ENCODE measurements at places on chromosomes 2 and 18. TPM values are rescaled to one million over a fixed set of nuclear protein-coding genes. Genes with fewer than 3 reads are reported as not detected.

The TMEM17 gene
- total RNA-seq = 2.6 TPM

The ARHGAP28 gene
- total RNA-seq = 3.0 TPM

The RAB17 gene
- total RNA-seq = 10.6 TPM

The AMER3 gene
- not detected for total RNA-seq

The ZNF385B gene
- total RNA-seq = not detected

The POLR1B gene
- total RNA-seq = 74.0 TPM

The ZNF532 gene
- 67.6 TPM for total RNA-seq

The MTLN gene
- 54.2 TPM for total RNA-seq

The IL1F10 gene
- not detected for total RNA-seq

The RNU2-63P gene
- total RNA-seq = 9.1 TPM

The SERPINB13 gene
- total RNA-seq = not detected

- no peak overlapping the region for H3K27ac ChIP-seq
- H3K36me3 ChIP-seq = peaks cover 8% of the 10 kb centered on the region
- peak overlapping the region; percentile 96 for H3K4me3 ChIP-seq
- peaks cover 7% of the 10 kb centered on the region for H3K4me1 ChIP-seq
- H3K27me3 ChIP-seq = no peaks in the 10 kb centered on the region
- no peak for DNase-seq
These were observed 2.0 kb downstream of the SOWAHC start for GRCh38 chr2:109616184-109616583.

DNA sequence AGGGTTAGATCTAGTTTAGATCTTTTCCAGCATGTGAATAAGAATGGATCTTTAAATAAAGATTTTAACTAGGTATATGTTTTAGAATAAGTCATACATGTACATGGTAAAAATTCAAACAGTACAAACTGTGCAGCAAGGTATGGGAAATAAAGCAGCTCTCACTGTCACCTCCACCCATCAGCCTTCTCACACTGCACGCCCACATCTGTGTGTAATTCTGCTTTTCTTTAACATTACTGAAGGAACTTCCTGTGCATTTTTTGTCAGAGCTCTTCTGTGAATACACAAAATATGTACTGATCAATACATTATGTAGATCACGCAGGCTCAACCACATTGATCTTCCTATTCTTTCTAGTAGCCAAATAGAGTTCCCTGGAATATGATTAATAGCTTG, 3.4 kb downstream of the CASP8 start:
- DNase-seq = no peak
- H3K4me3 ChIP-seq = no peak overlapping the region
- H3K27me3 ChIP-seq = no peaks in the 10 kb centered on the region

- no peak overlapping the region for H3K4me3 ChIP-seq
- peaks cover 8% of the 10 kb centered on the region for H3K4me1 ChIP-seq
- DNase-seq = no peak
- peaks cover 51% of the 10 kb centered on the region for H3K36me3 ChIP-seq
These were observed 16.8 kb downstream of the RBM45 start for GRCh38 chr2:178128836-178129630.

DNA sequence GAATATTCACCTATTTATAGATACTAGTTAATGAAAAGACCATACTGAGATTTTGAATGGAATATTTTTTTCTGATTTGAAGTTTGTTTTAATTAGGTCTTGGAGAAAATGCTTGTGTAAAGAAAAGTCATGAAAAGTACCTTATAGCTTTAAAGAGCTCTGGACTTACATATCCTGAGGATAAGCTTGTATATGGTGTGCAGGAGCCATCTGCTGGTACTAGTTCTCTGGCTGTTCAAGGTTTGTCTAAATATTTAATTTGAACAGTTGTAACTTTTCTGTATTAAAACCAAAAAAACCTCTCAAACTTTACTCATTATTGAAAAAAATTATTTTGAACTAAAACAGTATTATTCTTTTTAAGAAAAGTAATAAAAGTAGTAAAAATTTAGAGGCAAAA, 50.1 kb downstream of the UBR3 start:
- peak; percentile 18 for DNase-seq
- no peak overlapping the region for H3K27ac ChIP-seq
- no peak overlapping the region for H3K4me3 ChIP-seq
- no peaks in the 10 kb centered on the region for H3K4me1 ChIP-seq

- no peaks in the 10 kb centered on the region for H3K27me3 ChIP-seq
- no peak for DNase-seq
- peaks cover 38% of the 10 kb centered on the region for H3K4me1 ChIP-seq
- H3K4me3 ChIP-seq = no peak overlapping the region
These were observed 144.1 kb upstream of the SETBP1 start for GRCh38 chr18:44536619-44537018.

- H3K36me3 ChIP-seq = peaks cover 7% of the 10 kb centered on the region
- H3K4me1 ChIP-seq = no peaks in the 10 kb centered on the region
- no peaks in the 10 kb centered on the region for H3K27me3 ChIP-seq
- H3K4me3 ChIP-seq = no peak overlapping the region
- peak; percentile 18 for DNase-seq
These were observed 29.1 kb downstream of the SP140L start for GRCh38 chr2:230356084-230356483.

- no peaks in the 10 kb centered on the region for H3K4me1 ChIP-seq
- no peak overlapping the region for H3K27ac ChIP-seq
- H3K27me3 ChIP-seq = no peaks in the 10 kb centered on the region
- no peak overlapping the region for H3K4me3 ChIP-seq
These were observed 115.7 kb downstream of the MYCN start for GRCh38 chr2:16055848-16056580.

- H3K4me1 ChIP-seq = no peaks in the 10 kb centered on the region
- DNase-seq = no peak
- no peaks in the 10 kb centered on the region for H3K27me3 ChIP-seq
- no peak overlapping the region for H3K27ac ChIP-seq
- no peaks in the 10 kb centered on the region for H3K36me3 ChIP-seq
These were observed 66.6 kb downstream of the ACKR3 start for GRCh38 chr2:236636261-236636660.

- H3K4me3 ChIP-seq = no peak overlapping the region
- H3K27ac ChIP-seq = no peak overlapping the region
- DNase-seq = no peak
- no peaks in the 10 kb centered on the region for H3K36me3 ChIP-seq
- H3K27me3 ChIP-seq = no peaks in the 10 kb centered on the region
- H3K4me1 ChIP-seq = no peaks in the 10 kb centered on the region
These were observed 4.7 kb upstream of the ZNF516 start for GRCh38 chr18:76499637-76500340.

GRCh38 chr2:19866771-19867170, 35.0 kb downstream of the TTC32 start:
- H3K4me3 ChIP-seq = no peak overlapping the region
- peaks cover 4% of the 10 kb centered on the region for H3K4me1 ChIP-seq
- no peaks in the 10 kb centered on the region for H3K36me3 ChIP-seq

GRCh38 chr2:189370719-189371118, 70.6 kb upstream of the WDR75 start:
- H3K36me3 ChIP-seq = no peaks in the 10 kb centered on the region
- peaks cover 8% of the 10 kb centered on the region for H3K4me1 ChIP-seq
- H3K4me3 ChIP-seq = no peak overlapping the region

GRCh38 chr2:174120346-174120745, 128.0 kb downstream of the OLA1 start:
- no peaks in the 10 kb centered on the region for H3K27me3 ChIP-seq
- peak overlapping the region; percentile 0 for H3K27ac ChIP-seq
- peaks cover 17% of the 10 kb centered on the region for H3K36me3 ChIP-seq

DNA sequence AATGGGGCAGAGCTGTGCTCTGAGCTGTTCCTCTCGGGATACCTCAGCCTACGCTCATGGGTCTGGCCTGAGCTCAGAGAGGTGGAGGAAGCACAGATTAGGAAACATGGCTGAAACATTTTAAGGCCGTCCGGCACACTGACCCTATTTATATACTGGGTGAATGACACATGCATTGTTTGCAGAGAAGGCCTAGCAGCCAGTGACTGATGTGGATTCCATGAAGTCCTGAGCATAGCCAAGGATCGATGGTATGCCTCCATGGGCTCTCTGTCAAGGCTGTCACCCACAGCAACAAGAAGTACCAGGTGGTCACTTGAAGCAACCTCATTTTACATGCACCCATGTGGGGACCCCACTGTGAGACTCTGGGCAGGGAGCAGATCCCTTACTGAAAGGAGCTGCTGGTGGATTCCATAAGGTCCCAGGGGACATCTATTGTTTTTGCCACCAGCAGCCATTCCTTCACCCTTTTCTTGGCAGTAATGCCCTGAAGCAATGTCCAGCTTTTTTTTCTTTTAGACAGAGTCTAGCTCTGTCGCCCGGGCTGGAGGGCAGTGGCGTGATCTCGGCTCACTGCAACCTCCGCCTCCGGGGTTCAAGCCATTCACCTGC, 8.4 kb downstream of the PTMA start:
- no peak overlapping the region for H3K27ac ChIP-seq
- H3K4me3 ChIP-seq = no peak overlapping the region
- H3K36me3 ChIP-seq = peaks cover 30% of the 10 kb centered on the region
- peaks cover 27% of the 10 kb centered on the region for H3K4me1 ChIP-seq

DNA sequence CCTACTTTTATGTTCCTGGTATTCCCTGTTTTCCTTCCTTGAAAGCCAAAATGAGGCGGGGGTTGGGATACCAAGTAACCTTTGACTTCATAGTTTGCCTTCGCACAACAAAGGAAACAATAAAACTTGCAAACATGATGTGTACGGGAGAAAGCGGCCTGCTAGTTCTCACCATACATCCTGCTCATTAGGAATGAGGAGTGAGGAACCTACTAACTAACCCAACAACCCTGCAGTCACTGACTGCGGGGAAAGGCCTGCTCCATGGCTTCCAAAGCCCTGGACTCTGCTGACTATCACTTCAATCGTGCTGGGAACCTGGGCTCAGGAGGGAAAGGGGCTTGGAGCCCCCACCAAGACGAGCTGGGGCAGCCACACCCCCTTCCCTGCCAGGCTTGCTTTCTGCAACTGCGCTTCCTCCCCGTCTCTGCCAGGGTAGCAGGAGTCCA, 24.2 kb downstream of the RPL31 start:
- no peak overlapping the region for H3K4me3 ChIP-seq
- no peaks in the 10 kb centered on the region for H3K4me1 ChIP-seq
- no peak overlapping the region for H3K27ac ChIP-seq
- peaks cover 99% of the 10 kb centered on the region for H3K36me3 ChIP-seq
